GM13976 (cell line): ENCODE measurements at places on chromosomes 2 and 18.

- no peak for DNase-seq
These were observed 33.7 kb downstream of the OTOF start for GRCh38 chr2:26444236-26444635.

DNA sequence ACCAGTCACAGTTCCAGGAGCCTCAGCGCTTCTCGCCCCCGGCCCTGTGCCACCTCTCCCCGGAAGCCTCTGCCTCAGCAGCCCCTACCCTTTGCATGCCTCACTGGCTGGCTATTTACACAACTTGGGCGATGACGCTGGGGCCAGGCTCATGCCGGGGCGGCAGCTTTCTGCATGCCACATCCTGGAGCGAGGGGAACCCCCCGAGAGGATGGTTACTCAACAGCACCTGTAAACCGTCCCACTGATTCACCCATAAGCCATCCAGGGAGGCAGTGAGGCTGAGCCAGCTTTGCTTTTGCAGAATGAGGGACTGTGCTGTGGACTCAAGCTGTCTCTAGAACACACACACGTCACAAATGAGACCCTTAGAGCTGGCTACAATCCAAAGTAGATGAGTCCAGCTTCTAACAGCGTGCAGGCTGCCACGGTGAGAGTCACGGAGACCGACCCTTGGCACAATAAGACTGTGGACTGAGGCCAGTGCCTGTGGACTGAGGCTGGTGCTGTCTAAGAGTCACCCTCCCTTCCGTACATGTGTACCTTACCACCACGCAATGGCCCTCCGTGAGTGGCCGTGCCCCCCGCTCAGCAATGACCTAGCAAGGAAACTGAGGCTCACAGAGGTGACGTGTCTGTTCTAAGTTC lies 45.6 kb upstream of the ODC1 start:
- peak; percentile 73 for DNase-seq

DNA sequence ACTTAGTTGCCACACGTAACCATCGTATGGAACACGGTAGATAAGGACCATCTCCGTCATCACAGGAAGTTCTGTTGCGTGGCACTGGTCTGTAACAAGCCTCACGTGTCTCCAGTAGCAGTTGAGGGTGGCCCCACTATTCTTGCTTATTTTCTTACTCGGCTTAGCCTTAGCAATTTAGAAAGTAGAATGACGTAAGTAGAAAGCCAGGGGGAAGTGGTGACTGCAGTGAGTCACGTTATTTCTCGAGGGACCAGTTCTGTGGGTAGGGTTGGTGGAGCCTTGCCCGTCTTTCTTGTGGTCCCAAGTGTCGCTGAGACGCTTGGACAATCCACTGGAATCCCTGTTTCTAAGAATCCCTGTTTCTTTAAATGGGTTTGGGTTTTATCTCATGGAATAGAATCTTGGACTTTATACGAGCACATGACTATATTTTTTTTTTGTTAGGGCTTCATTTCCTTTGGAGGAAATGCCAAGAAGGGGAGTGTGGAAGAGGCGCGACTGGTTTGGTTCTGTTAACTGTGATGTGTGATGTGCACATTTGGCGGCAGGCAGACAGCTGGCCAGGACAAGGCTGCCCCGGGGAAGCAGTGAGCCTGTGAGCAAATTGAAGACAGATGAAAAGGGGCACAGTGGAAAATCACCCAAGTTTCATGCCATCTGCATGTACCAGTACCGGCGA lies 96.2 kb downstream of the CABLES1 start:
- peak; percentile 85 for DNase-seq

GRCh38 chr18:49168281-49168985 lies 217.7 kb upstream of the SMAD7 start:
- DNase-seq: no peak

DNA sequence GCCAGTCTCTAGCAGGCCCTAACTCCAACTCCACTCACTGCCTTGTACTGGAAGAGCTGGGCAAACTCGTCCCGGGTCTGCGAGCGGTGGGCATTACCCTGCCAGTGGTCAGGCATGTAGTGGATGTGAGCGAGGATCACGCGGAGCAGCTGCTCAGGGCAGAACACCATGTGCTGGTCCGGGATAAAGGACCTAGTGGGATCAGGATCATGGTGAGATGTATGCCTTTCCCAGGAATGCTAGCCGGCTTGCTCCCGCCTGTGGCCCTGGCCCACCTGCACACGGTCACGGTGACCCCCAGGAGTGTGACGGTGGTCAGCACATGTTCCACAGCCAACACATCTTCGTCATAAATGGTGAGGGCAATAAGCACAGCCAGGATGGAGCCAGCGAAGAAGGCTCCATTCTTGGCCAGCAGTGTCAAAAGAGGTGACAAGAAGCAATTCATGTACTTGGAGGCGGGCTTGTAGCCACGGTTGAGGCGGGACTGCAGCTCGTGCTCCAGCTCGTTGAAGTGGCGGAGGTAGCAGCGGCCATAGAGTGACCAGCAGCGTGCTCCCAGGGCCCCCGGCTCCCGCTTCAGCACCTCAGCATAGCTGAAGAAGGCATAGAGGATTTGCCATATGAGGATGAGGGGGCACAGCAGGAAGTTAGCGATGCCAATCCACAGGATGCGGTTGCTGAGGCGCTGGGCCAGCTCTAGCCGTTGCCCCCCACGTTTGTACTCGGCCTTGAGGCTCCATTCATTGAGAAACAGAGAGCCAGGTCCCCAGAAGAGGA lies 5.3 kb upstream of the ABCB6 start:
- no peak for DNase-seq

DNA sequence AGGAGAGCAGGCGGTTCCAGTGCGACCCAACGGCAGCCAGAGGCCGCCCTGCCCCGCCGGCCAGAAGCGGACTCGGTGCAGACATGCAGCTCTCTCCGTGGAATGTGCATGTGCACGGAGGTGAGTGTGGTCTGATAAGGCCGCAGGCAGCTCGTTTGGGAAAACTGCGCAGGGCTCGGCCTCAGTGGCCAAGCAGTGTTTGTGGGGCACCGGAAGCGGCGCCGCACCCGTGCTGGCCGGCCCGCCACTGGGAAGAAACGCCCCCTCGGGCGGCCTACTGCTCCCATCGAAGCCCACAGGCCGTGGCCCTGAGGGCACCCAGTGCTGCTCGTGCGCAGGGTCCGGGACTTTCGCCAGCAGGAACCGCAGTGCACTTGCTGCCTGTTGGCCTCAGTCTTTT lies 25.2 kb downstream of the PRELID3A start:
- DNase-seq: no peak

GRCh38 chr2:101082998-101083397 lies 68.2 kb downstream of the TBC1D8 start:
- no peak for DNase-seq

- DNase-seq: no peak
These were observed 154.0 kb upstream of the MAP3K20 start for GRCh38 chr2:172921532-172922236.

DNA sequence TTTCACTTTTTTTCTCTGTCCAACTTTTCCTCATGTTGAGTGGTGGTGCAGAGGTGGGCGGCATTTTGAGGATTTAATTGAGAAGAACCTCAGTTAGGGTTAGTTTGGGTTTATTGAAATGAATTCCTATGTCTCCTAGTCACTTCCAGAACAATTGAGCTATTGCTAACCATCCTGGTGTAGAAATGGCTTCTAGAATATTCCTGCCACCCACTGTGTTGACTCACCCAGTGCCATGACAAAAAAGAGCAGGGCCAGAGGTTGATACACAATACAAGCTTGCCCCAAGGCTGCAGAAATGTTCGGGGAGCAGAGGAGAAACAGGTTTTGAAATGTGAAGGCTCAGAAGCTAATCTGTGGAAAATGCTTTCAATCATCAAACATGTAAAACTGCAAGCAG lies 167.1 kb upstream of the TRIB2 start:
- DNase-seq: no peak

GRCh38 chr2:205808486-205809121 lies 126.3 kb downstream of the NRP2 start:
- no peak for DNase-seq

GRCh38 chr18:46571756-46572155 lies 85.3 kb downstream of the LOXHD1 start:
- no peak for DNase-seq

GRCh38 chr2:193141-193671 lies 70.6 kb downstream of the SH3YL1 start:
- no peak for DNase-seq

- DNase-seq: no peak
These were observed 39.1 kb downstream of the PCARE start for GRCh38 chr2:29035016-29035745.

GRCh38 chr2:126890136-126890510 lies 8.6 kb upstream of the TEX51 start:
- DNase-seq: no peak

- DNase-seq: no peak
These were observed 450.2 kb downstream of the ERBB4 start for GRCh38 chr2:212088353-212088752.

DNA sequence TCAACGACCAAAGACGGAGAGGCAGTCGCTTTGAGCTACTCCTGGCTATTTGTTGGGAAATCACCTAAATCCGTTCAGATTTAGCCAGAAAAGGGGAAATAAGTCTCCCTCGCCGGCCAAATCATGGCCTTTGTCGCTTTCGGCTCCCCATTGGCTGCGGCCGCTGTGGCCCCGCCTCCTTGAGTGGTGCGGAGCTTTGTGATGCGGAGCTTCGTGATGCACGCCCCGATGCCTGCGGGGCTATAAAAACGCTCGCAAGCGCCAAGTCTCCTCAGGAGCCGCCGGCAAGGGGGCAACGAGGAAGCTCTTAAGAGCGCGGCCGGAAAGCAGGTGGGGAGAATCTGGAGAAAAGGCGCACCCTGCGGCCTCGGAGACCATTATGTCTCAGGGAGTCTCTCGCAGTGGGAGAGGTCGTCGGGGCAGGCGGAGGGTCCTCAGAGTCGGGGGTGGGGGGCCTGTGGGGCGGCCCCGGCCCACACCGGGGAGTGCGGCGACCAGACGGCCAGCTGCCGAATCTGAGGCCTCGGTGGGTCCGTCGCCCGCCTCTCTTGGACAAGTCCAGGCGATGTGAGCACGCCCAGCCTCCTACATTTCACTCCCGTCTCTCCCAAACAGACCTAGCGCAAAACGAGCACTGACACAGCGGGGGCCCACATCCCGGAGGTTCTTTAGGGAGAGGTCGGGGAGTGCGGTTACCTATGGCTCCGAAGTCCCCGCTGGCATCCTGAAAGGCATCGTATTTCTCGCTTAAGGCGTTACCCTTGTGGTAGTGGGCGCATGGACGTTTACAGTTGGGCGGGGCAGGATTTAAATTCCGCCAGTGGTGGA lies at the start of gene CABYR:
Gene CABYR, plus strand, starts transcription at position 274 of the 828 bp plus-strand sequence. CDS start 4,053 bp downstream, outside the sequence.
- peak; percentile 83 for DNase-seq

DNA sequence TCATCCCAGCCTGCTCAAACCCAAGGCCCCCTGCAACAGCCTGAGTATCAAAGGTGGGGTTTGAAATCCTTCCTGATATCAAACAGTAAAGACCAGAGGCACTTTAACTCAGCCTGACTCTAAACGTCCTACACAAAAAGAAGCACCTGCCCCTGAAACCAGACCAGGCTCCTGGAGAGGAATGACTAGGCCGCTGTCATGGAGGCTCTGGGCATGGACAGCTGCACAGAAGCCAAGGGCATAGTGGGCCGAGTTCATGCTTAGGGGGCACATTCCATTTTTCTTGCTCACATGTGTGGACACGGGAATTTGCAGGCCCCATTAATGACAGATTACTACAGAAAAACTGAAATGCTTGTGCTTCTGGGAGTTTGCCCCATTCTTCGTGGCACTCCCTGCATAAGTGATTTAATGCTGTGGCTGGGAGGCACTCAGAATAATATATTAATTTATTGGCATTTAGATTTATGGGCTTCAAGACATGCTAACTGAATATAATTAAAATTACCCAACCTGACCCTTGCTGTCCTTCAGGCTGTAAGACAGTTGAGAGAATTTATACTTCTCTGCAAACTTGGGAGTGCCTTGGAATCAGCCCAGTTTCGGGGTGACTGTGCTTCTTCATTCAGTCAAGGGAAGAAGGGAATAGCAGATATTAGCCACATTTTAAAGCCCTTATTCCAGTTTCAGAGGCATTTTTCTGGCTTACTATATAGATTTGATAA lies 105.5 kb downstream of the GYPC start:
- no peak for DNase-seq

DNA sequence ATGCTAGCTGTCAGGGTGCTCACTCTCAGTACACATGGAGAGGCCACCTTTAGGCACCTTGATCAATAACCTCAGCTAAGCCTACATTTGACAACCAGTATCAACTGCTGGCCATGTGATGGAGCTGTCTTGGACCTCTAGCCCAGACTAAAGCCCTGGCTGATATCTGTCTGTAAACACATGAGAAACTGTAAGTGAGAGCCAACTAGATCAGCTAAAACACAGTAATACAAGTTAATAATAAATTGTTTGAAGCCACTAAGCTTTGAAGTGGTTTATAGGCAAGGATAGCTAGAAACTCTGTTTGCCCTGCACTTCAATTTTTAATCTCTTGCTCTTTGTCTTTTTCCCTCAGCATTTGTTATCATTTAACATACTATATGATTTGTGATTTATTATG lies 407.1 kb downstream of the SPAG16 start:
- no peak for DNase-seq

GRCh38 chr2:151367571-151367970 lies 10.2 kb downstream of the TNFAIP6 start:
- no peak for DNase-seq
